GM04503 (cell line): ENCODE measurements at places on chromosomes 6 and 20.

DNA sequence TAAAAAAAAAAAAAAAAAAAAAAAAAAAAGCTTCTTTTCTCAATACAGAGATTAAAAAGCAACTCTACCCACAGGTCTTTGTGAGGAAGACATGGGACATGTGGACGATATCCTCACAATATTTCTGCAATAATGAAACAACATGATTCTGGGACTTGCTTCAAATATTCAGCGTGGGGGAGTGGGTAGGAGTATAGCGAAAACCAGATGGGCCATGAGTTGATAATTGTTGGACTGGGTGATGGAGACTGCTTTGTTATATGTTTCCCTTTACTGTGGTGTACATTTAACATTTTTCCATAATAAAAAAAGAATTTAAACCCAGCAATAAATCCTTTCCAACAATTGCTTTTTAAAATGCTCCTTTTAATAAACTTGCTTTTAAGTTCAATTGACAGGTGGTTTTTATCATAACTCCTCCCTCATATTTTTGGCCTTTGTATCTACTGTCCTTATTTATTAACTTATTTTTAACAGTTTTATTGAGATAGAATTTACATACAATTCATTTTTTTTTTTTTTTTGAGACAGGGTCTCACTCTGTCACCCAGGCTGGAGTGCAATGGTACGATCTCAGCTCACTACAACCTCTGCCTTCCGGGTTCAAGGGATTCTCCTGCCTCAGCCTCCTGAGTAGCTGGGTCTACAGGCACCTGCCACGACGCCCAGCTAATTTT is 40.4 kb upstream of the ARFGEF2 start:
- no peak for DNase-seq

DNA sequence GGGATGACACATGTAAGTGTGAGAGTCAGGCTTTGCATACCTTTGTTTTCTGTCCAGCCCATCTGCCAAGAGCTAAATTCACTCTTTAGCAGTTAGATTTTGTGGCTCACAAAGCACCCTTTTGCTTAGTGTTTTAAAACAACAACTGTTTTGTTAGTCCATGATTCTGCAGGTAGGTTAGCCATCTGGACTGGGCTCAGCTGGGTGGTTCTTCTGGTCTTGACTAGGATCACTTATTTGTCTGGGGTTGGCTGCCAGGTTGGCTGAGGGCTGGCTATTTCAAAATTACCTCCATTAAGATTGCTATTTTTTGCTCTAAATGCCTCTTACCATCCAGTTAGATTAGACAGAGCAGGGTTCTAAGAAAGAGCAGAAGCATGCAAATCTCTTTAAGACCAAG is 489.3 kb downstream of the BTBD3 start:
- no peak for DNase-seq

GRCh38 chr6:168192195-168192900 is 113.3 kb upstream of the FRMD1 start:
- DNase-seq: no peak

GRCh38 chr20:41201760-41202159 is 64.4 kb downstream of the PLCG1 start:
- no peak for DNase-seq
